Activated T-helper 1 cell treated with anti-CD3 and anti-CD28 coated beads, Interleukin-12 subunit alpha, Interleukin-12 subunit beta, Interleukin-2, Interleukin-4 antibody, amounts not matched to agents 30 ng/mL and 10 ng/mL and 1 ng/mL, durations not matched to agents 14 hours and 24 hours and 36 hours (primary cell): ENCODE measurements at places on chromosomes 7 and 10. TPM values are rescaled to one million over a fixed set of nuclear protein-coding genes. Genes with fewer than 3 reads are reported as not detected.

NAT16 gene
- total RNA-seq, result 0.08 TPM in 1 of 2 replicates, not detected in the other

DNA sequence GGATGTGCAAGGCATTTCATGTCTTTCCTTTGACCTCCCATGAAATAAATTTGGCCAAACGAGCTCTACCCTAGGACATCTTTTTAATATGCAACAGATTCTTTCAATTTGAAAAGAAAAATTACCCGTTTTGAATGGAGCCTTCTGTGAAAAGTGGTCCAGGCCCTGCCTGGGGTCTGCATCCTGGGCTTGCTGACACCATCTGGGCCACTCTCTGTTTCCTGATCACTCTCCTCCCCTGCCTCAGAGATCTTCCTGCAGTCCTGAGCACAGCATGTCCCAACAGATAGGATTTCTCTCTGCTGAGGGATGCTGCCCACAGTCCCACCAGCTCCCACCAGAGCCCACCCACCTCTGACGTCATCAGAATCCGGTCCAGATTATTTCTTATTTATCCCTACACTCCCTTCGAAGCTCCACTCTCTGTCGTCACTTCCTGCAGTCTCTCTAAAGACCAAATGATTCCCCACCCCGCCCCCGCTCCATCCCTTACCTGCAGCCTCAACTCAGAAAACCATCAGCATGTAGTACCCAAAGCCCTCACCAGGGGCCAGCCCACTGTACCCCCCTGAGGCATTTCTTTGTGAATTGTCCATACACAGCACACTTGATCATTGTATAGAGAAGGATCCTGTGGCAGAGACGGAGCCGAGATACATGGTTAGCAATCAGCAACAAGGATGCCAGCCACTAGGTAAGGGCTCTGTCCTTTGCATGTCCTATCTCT, 192.1 kb upstream of the MGMT start:
- DNase-seq, result no peak
- H3K27ac ChIP-seq, result no peak overlapping the region
- peaks cover 2% of the 10 kb centered on the region for H3K27me3 ChIP-seq

SLC26A5 gene
- total RNA-seq, result not detected in 2 replicates

DNA sequence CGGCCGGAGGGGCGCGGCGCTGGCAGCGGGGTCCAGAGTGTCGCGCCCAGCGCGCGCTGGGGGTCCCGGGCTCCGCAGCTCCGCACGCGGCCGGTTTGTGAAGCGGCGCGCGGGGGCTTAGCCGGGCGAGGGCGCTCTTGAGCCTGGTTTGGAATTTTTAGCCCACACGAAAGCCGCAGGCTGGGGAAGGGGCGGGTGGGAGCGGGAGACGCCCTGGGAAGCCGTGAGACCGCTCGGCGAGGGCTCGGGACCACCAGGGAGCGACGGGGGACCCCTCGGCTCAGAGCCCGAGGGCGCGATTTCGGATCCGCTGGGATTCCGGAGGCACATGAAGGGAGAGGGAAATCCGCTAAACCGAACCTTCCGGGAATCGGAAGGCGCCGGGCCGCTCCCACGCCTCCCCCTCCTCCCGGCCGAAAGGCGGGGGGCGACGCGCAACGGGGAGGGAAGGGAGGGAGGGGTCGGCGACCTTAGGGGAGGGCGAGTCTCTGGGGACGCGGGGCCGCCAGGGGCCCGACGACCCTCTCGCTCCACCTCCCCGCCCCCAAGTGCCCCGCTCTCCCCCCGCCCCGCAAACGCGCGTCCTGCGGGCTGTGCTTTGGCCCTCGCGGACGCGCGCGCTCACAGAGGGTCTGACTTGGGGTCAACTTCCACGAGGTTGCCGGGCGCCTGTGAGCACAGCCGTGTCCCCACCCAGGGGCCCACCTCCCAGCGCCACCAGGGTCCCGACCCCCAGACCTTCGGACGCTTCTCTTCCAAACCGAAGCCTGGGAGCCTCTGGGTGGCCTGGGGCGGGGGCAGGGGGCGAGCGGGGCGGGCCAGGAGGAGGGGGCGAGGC, 5.1 kb upstream of the ELFN1 start:
- H3K36me3 ChIP-seq, result no peaks in the 10 kb centered on the region
- H3K27me3 ChIP-seq, result peaks cover 41% of the 10 kb centered on the region
- no peak overlapping the region for H3K4me3 ChIP-seq

FFAR4 gene
- total RNA-seq, result not detected in 2 replicates

NPS gene
- not detected in 2 replicates for total RNA-seq

MMD2 gene
- total RNA-seq, result not detected in 2 replicates

DNA sequence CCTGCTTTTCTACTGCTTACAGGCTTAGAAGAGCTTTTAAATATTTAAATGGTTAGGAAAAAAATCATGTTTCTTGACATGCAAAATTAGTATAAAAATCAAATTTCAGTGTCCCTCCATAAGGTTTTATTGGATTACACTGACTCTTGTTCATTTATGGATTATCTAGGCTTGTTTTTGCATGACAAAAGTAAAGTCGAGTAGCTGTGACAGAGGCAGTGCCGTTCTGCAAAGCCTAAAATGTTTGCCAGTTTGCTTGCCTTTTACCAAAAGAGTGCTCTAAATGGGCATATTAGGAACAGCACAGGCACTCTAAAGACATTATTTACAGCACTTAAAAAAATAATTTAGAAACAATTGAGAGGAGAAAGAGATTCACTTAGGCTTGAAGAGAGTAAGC, 139.6 kb downstream of the TSPAN12 start:
- H3K36me3 ChIP-seq, result no peaks in the 10 kb centered on the region
- DNase-seq, result no peak
- H3K27ac ChIP-seq, result no peak overlapping the region
- no peak overlapping the region for H3K4me3 ChIP-seq
- H3K4me1 ChIP-seq, result no peaks in the 10 kb centered on the region
- peaks cover 2% of the 10 kb centered on the region for H3K27me3 ChIP-seq

TEX47 gene
- not detected in 2 replicates for total RNA-seq

DNA sequence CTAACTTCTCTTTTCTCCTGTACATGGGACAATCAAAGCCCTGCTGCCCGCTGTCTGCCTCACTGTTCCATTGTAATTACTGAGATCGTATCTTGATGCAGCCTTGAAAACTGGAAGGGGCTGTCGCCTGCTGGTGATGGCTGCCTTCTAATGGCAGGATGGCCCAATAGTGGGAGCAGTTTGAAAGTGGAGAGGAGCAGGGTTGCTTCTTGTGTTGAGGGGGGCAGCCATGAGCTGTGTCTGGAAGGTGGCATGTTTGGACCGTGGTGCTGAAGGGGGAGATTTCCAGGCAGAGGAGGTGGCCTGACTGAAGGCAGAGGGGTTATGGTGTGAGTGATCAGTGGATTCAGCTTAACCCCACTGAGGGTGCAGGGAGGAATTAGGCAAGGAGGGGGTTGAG, 8.1 kb downstream of the WDFY4 start:
- H3K4me1 ChIP-seq, result no peaks in the 10 kb centered on the region
- DNase-seq, result no peak
- no peak overlapping the region for H3K4me3 ChIP-seq
- H3K27ac ChIP-seq, result no peak overlapping the region
- peaks cover 5% of the 10 kb centered on the region for H3K27me3 ChIP-seq
- no peaks in the 10 kb centered on the region for H3K36me3 ChIP-seq

- DNase-seq, result no peak
- no peak overlapping the region for H3K27ac ChIP-seq
- no peak overlapping the region for H3K4me3 ChIP-seq
- H3K36me3 ChIP-seq, result peaks cover 38% of the 10 kb centered on the region
- H3K27me3 ChIP-seq, result no peaks in the 10 kb centered on the region
- peaks cover 6% of the 10 kb centered on the region for H3K4me1 ChIP-seq
These were observed 21.9 kb downstream of the PDCD4 start for GRCh38 chr10:110893559-110894179.

GRCh38 chr10:18252086-18252485, 111.9 kb downstream of the CACNB2 start:
- DNase-seq, result no peak
- H3K36me3 ChIP-seq, result no peaks in the 10 kb centered on the region
- no peaks in the 10 kb centered on the region for H3K4me1 ChIP-seq
- no peak overlapping the region for H3K4me3 ChIP-seq
- peaks cover 4% of the 10 kb centered on the region for H3K27me3 ChIP-seq

- H3K27me3 ChIP-seq, result no peaks in the 10 kb centered on the region
- H3K4me1 ChIP-seq, result no peaks in the 10 kb centered on the region
- DNase-seq, result no peak
- H3K36me3 ChIP-seq, result no peaks in the 10 kb centered on the region
- no peak overlapping the region for H3K4me3 ChIP-seq
These were observed 52.5 kb upstream of the MACC1 start for GRCh38 chr7:20269726-20270125.

DNA sequence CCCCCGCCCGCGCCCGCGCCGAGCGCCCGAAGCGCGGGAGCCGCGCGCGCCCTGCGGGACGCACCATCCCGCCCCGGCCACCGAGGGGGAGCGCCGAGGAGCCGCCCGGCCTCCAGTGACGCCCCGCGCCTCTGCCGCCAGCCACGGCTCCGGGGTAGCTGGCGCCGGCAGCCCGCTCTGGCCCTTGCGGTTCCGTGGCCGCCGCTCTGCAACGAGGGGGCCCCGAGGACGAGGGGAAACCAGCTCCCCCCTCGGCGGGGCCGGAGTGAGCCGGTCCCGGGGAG, at the start of gene PAXIP1:
PAXIP1 (minus strand) TSS at position 33 of the 284 bp plus-strand sequence. CDS start 195 bp downstream, outside the sequence.
- no peak for DNase-seq
- peak within 1 kb of the TSS; percentile 94 for H3K27ac ChIP-seq
- peaks cover 6% of the 10 kb centered on the region for H3K4me1 ChIP-seq

AKR1E2 gene
- 6.2 and 6.6 TPM in 2 replicates for total RNA-seq

GRCh38 chr7:101516851-101517250, 112.2 kb downstream of the MYL10 start:
- no peaks in the 10 kb centered on the region for H3K36me3 ChIP-seq
- no peak overlapping the region for H3K4me3 ChIP-seq
- no peaks in the 10 kb centered on the region for H3K4me1 ChIP-seq

- peaks cover 2% of the 10 kb centered on the region for H3K27me3 ChIP-seq
- H3K4me3 ChIP-seq, result no peak overlapping the region
- DNase-seq, result no peak
- H3K36me3 ChIP-seq, result no peaks in the 10 kb centered on the region
These were observed 240.1 kb upstream of the ADARB2 start for GRCh38 chr10:1977461-1977860.

GRCh38 chr10:91513598-91514424, 103.7 kb downstream of the HECTD2 start:
- H3K27me3 ChIP-seq, result no peaks in the 10 kb centered on the region
- H3K4me3 ChIP-seq, result no peak overlapping the region
- DNase-seq, result no peak
- no peaks in the 10 kb centered on the region for H3K36me3 ChIP-seq

- DNase-seq, result no peak
- no peak overlapping the region for H3K4me3 ChIP-seq
- H3K4me1 ChIP-seq, result no peaks in the 10 kb centered on the region
- H3K27ac ChIP-seq, result no peak overlapping the region
- peaks cover 2% of the 10 kb centered on the region for H3K27me3 ChIP-seq
- H3K36me3 ChIP-seq, result no peaks in the 10 kb centered on the region
These were observed 123.4 kb downstream of the TNS3 start for GRCh38 chr7:47458486-47458885.

DNA sequence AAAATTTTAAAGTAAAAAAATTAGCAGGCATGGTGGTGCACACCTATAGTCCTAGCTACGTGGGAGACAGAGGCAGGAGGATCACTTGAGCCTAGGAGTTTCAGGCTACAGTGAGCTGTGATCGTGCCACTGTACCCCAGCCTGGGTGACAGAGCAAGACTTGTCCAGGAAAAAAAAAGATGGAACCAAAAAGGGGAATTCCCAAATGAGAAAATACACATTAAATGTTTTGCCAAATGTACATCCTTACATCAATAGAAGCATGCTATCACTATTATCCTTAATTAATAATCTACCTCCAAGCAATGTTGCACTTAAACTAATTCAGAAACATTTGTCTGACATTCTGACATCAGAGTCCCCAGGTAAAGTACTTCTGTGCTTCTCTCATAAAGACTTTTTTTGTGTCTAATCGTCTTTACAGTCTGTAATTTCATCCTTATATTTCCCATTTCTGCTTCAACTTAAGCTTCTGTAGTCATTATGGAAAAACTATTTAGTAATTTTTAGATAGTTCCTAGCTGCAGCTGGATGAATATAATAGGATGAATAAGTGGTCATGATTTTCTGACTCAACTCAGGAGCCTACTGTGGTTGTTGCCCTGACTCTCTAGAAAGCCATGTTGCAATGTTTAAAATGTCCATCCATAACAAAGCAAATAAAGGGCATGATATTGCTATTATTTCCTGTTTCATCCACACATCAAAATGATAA, 57.7 kb downstream of the MYPN start:
- H3K4me1 ChIP-seq, result peaks cover 13% of the 10 kb centered on the region
- no peaks in the 10 kb centered on the region for H3K36me3 ChIP-seq
- no peak overlapping the region for H3K27ac ChIP-seq
- no peak overlapping the region for H3K4me3 ChIP-seq
- no peaks in the 10 kb centered on the region for H3K27me3 ChIP-seq
- DNase-seq, result no peak

- peak overlapping the region; percentile 22 for H3K27ac ChIP-seq
- H3K36me3 ChIP-seq, result peaks cover 49% of the 10 kb centered on the region
These were observed 26.7 kb downstream of the TSPAN14 start for GRCh38 chr10:80480852-80481251.

DNA sequence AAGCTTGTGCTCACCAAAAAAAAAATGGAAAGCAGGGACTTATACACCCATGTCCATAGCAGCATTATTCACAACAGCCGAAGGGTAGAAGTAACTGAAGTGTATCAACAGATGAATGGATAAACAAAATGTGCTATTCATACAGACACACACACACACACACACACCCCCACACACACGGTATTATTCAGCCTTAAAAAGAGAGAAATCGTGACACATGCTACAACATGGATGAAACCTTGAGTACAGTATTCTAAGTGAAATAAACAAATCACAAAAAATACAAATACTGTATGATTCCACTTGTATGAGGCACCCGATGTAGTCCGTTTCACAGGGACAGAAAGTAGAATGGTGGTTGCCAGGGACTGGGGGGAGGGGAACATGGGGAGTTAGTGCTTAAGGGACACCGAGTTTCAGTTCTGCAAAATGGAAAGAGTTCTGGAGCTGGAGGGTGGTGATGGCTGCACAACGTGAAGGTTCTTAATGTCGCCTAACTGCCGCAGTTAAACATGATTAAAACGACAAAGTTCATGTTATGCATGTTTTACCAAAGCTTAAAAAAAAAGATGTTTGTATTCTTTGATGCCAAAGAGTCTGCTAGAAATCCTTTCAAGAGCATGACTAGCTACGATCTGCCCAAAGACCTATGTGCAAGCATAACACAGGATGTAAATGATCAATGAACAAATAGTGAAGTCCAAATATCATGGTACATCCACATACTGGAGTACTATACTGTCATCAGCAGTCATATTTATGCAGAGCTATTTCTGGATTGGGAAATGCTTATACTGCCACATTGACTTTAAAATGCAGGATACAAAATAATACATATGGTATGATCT, 7.2 kb downstream of the TNS3 start:
- no peak overlapping the region for H3K27ac ChIP-seq
- H3K4me3 ChIP-seq, result no peak overlapping the region
- DNase-seq, result no peak
- no peaks in the 10 kb centered on the region for H3K36me3 ChIP-seq
